ENCODE measurements at places on chromosomes 11 and 22.

DNA sequence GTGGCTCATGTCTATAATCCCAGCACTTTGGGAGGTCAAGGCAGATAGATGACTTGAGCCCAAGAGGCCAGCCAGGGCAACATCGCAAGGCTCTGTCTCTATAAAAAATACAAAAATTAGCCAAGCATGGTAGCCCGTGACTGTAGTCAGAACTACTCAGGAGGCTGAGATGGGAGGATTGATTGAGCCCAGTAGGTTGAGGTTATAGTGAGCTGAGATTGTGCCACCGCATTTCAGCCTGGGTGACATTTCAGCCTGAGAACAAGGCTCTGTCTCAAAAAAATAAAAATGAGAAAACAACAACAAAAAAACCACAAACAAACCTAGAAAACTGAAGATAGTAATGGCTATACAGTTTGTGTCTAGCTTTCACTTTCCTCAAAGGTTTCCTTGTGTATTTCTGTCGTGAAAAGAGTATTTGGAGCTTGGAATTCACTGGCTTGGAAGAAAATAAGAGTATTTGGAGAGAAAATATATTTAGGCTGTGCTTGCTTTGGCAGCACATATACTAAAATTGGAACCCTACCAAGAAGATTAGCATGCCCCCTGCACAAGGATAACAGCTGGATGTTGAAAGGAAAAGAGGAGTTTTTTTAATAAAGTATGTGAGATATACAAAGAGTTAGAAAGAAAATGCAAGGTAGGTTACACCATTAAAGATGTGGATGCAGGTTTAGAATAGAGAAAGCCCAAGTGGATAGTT, 3.9 kb upstream of the BIRC3 start:
- no peak for DNase-seq

GRCh38 chr11:102849311-102849710, 5.9 kb upstream of the MMP3 start:
- DNase-seq: no peak

- DNase-seq: no peak
Observed at GRCh38 chr11:58506935-58507334, 970 bp downstream of the OR5B21 start.

GRCh38 chr11:125300791-125301218, 136.3 kb downstream of the PKNOX2 start:
- DNase-seq: no peak

GRCh38 chr11:122731500-122731913, 76.0 kb downstream of the UBASH3B start:
- DNase-seq: no peak

GRCh38 chr11:70139785-70140410, 61.8 kb downstream of the ANO1 start:
- DNase-seq: no peak

DNA sequence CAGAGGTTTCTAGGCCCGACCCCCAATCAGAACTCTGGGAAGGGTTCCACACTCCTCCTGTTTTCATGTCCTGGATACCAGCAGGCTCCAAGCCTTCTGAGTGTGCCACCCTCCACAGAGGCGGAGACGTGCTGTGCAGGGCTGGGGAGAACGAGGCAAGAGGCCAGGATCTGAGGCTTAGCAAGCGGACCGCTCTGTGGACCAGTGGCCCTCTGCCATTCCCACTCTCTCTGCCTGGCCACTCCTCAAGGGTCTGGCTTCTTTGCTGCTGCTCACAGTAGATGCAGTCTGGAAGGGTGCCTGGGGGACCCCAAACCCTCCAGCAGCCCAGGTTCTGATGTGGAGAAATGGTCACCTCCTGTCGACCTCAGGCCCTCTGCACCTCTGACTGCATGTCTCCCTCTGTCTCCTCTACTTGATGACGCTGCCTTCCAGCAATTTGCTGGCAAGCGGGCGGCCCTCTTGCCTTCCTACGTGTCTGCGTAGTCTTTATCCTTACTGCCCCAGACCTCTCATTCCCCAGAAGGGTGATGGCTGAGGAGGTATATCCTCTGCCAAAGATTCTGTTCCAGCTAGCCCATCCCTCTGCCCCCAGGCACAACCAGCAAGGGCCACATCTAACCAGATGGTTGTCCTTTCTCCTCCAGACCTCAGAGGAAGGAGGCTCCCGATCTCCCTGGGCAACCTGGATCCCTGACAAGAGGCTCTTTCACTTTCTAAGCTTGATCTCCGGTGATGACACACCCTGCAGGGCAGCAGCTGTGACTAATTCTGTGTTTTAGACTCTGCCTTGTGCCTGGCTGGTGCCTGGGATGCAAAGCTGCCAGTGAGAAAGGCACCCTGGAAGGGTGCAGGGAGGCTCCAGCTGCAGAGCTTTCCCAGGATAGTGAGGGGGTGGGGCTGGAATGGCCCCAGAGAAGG, 87.3 kb downstream of the NAT10 start:
- DNase-seq: no peak

GRCh38 chr11:59141673-59142460, 789 bp upstream of the FAM111A start:
- DNase-seq: peak; percentile 13

GRCh38 chr11:45187375-45187774, 40.9 kb downstream of the PRDM11 start:
- DNase-seq: no peak

GRCh38 chr22:19238900-19239299, 52.6 kb downstream of the CLTCL1 start:
- DNase-seq: no peak

Measured in GM23338 (cell line).